GM19239 (cell line): ENCODE measurements at places on chromosomes 6 and 20.

GRCh38 chr20:49878977-49879376 lies 36.4 kb downstream of the SPATA2 start:
- no peak for DNase-seq

DNA sequence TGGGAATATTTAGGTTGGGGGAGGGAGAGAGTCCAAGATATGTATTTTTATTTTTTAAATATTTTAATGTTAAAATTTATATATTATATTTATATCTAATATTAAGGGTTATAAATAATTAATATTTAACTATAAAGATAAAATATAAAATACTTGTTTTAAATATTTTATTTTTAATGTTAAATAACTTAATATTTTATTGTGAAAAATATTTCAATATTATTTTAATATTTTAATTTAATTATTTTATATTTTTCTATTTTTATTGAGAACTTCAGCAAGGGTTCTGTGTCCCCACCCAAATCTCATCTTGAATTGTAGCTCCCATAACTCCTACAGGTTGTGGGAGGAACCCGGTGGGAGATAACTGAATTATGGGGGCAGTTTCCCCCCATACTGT lies 34.0 kb downstream of the PERP start:
- DNase-seq, result no peak

- no peak for DNase-seq
Observed at GRCh38 chr6:2447318-2447920, 202.0 kb upstream of the GMDS start.

DNA sequence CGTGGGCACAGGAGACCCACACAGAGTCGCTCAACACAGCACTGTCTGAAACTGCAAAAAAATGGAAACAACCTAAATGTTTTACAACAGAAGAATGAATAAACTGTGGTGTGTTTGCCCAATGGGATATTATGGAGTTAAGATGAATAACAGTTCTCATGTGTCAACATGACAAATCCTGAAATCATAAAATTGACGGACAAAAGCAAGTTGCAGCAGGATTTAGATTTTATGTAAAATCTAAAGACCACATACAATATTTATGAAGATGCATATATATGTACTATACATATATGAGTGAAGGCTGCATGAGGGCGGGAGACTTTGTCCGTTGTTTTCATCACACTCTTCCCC lies 79.7 kb downstream of the GRM4 start:
- no peak for DNase-seq

- DNase-seq, result no peak
Observed at GRCh38 chr20:881051-881782, 34.9 kb downstream of the ANGPT4 start.

DNA sequence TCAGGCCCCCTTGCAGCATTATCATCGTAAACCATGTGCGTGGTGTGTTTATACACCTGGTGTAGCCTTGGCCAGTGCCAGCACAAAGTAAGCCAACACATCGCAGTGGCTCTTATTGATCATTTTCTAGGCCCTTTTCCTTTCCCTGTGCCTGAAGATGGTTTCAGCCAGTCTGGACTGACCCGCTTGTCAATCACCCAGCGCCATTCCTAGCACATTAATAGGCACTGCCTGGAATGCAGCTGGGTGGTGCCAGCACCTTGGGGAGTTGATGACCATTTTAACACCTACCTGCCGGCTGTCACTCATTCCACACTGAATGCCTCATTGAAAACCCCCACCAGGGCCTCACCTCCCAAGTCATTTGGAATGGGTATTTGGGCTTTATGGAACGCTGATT lies 4.9 kb upstream of the UQCC2 start:
- no peak for DNase-seq

DNA sequence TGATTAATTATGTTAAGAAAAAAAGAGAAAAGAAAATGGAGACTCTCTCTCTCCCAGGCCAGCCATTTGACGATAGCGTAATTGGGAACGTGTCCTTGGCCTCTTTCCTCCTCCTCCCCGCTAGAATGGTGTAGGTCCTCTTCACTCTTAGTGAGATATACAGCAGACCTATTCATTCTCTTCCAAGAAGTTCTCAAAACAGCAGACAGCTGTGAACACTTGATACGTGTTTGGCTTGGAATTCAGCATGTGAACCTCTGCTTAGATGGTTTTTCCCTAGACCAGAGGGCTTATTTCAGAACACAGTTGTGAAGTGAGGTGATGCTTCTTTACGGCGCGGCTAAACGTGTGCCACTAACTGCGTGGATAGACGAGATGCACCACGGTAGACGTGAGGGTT lies 32.6 kb upstream of the TULP4 start:
- DNase-seq, result no peak

- DNase-seq, result no peak
Observed at GRCh38 chr6:143160439-143161220, 99.9 kb downstream of the AIG1 start.

DNA sequence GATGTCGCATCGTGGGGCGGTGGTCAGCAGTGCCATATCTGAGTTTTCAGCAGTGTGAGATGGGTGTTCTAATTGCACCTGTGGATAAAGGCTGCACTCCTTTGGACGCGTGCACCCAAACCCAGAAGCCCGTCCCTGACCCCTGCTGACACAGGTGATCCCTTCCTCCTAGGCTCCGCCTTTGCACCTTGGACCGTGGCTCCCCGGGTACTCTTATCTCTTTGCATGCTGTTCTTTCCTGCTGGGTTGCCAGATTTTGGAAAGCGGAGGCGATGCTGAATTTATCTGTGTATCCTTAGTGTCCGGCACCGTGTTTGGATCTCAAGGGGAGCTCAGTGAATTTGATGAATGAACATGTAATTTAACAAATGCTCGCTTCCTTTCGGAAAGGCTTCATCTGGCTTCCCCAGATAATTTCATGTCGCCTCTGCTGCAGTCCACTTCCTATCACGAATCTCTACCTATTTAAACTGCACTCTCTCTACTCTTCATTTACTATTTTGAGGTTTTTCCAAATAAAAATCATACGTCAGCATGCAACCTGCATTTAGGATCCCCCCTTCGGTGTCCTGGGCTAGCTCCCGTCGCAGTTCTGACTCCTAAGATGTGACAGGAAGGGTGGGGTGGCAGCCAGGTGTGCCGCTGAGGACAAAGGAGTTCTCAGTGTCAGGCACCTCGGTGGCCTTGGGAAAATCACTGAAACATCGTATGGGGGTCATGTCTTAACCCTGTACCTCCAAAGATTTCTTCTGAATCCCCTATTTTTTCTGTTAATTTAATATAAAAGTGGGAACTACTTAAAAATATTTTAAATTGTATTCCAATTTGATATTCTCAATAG lies 753 bp upstream of the PERP start:
- DNase-seq, result no peak

DNA sequence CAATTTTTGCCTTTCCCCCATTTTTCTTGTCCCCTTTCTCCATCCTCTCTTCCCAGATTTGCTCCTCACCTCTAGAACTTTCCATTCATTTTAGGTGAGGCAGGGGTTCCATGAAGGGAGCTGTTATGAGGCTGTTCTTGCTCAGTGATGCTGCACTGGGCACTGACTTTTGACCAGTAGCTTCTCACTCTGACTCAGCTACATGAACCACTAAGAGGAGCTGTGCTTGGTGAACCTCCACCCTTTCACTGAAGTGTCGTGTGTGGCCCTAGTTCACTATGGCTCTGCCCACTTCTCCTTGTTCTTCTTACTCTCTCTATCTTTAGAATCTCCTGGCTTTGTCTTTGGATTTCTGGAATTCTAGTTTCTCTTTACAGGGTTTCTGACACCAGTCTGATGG lies 307.1 kb upstream of the RNF24 start:
- no peak for DNase-seq

DNA sequence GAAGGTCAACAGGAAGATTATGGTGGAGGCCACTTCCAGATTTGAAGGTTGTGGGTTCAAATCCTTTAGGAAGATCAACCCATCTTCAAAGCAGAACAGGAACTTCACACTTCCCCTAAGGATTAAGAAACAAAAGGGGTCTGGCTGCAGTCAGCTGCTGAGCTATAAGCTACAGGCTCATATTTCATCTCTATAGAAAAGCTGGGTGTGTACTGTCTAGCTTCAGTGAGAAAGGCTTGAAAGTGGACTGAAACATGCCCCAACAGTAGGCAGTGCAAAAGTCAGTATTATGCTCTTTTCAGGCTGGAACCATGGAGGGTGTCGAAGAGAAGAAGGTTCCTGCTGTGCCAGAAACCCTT lies 60.1 kb upstream of the SPDEF start:
- DNase-seq, result no peak

DNA sequence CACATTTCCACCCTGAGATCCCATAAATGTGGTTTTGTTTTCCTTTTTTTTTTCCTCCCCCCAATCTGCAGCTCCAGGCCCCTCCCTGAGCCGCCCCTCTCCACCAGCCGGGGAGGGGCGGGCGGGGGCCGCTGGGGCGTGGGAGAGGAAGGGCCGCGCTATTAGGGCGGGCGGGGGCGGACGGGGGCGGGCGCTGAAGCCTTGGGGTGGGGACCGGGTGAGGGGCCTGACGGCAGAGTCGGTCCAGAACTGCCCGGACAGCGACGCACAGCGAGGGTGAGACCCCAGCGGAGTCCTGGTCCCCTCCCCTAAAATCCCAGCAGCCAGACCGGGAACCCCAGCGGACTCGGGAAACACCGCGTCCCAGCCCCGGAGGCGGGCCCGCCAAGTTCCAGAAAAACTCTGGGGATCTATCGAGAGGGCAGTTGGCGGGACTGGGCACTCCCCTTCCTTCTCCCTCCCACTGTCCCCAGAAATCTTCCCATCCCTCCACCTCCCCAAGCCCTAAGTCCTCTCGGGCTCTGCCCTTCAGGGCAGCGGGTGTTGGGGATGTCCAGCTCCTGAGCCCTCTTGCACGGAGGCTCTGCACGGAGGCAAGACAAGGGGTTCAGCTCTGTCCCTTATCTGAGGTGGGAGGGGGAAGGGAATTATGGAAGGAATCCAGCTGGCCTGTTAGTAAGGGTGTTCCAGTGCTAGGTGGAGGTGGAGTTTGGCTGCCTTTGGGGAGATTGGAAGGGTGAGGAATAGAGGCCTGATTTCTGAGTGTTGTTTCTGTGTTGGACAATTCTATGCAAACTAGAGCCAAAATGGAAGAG lies at the start of gene PRICKLE4:
Gene PRICKLE4 (plus strand): TSS at position 232 of the 815 bp plus-strand sequence. CDS start 2,692 bp downstream, outside the sequence.
- DNase-seq, result no peak

GRCh38 chr20:17043323-17043722 lies 183.5 kb upstream of the PCSK2 start:
- no peak for DNase-seq

DNA sequence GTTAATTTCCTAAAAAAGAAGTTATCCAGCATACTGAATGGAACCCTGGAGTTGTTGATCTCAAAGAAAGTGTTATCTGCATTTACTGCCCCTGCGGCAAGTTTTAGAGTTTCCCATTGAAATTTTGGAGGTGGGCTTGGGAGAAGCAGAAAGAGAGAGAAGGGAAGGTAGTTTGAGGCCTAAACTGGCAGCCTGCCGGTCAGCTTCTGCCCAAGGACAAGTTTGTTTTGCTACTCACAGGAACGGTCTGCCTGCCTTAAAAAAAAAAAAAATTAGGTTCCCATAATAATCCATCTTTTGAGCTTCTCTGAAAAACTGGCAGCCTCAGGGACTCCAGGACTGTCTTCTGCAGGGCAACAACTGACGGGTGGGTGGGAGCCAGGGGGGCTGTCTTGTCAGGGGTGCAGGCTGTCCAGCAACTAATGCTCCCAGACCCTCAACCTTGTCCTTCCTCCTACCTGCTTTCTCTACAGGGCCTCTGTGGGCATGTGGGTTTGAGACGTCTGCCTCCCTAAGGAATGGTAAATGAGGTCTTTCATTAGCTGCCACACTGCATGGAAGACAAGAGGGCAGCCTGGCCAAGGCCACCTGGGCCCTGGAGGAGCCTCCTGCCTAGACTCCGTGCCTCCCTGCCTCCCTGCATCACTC lies 176.1 kb upstream of the KCNG1 start:
- DNase-seq, result no peak

DNA sequence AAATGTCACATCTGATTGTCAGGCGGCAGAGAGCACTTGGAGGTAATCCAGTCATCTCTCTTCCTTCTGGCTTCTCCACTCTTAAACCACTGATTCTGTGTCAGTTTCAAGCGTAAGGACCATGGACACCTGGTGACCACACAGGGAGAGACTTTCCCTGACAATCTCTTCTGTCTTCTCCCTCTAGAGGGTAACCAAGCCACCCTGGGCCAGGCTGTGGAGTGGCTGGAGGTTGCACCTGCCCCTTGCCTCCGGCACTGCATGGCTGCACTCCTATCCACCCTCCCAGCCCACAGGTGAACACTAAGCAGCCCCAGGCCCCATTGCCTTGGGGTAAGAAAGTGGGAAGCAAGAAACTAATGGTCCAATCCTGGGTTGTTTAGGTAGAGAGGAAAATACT lies 78.7 kb downstream of the BFSP1 start:
- no peak for DNase-seq

GRCh38 chr6:75326557-75327258 lies 42.1 kb upstream of the TMEM30A start:
- DNase-seq, result no peak

DNA sequence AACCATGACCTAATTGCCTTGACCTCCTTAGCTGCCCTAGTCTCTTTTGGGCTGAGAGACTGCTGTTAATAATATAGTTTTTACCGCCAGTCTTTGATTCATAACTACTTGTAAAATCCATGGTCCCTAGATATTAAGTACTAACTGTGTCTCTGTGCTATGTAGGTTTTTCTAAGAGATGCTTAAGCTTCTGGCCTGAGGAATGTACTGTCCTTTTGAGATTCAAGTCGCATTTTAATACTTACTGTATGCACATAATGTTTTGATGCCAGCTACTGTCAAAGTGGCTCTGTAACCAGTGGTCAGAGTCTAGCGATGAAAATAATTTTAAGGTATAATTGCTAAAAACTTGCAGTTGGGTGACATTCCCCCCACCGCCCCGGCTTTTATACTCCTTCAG lies 2.1 kb downstream of the AKAP12 start:
- no peak for DNase-seq

DNA sequence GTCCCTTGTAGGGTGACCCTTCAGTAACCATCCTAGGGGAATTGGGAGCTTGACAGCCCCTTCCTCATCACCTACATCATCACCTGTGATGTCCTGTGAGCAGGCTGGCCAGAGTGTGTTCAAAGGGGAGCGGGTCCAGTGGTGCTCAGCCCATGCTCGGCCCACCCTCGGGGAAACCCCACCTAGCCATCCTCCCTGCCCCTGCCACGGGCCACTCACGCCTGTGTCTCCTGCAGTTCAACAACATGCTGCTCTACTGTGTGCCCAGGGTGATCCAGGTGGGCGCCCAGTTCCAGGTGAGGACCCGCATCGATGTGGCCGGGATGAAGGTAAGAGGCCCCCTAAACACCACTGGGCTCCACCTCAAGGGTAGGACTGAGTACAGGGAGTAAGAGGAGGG lies 10.1 kb downstream of the FGD2 start:
- no peak for DNase-seq

GRCh38 chr6:169073311-169073710 lies 180.3 kb downstream of the THBS2 start:
- DNase-seq, result no peak
